ENCODE measurements at places on chromosomes 5 and 9.

DNA sequence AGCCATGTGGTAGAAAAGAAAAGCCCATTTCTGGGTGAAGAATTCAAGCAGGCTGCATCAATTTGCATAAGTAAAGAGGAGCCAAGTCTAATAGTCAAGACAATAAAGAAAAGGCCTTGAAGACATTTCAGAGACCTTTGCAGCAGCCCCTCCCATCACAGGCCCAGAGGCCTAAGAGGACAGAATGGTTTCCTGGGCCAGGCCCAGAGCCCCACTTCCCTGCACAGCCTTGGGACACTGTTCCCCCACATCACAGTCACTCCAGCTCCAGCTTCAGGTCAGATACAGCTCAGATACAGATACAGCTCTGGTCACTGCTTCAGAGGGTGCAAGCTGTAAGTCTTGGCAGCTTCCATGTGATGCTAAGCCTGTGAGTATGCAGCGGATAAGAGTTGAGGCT, 29.1 kb downstream of the PLGRKT start:
- no peak for DNase-seq

DNA sequence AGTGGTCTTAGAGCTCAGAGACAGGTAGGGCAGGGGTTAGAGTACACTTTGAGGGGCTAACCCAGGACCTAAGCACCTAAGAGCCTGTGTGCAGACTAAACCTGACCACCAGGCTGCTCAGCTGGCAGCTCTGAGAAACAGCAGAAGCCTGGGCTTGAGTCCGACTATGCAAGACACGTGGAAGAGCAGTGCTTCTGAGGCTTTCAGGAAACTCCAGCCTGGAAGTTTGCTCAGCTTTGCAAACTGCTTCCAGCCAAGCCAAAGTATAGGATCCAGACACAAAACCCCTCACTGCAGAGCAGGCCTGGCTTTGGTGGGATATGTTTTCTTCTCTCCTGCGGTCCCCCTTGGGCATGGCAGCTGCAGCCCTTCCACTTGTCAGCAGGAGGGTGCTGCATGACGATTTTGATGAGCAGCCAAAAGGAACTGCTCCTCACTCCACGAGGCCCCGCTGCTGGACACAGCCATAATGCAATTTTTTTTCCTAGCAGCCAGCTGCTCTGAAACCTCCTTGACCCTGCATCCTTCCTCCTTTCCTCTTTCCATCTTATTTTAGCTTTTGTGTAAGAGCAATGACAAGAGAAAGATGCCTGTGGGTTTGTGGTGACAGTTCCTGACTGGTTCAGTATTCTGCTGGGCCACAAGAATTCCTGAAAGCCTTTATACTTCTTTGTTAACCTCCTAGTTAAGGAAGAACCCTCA, 123.1 kb downstream of the LIFR start:
- peak; percentile 5 for DNase-seq

DNA sequence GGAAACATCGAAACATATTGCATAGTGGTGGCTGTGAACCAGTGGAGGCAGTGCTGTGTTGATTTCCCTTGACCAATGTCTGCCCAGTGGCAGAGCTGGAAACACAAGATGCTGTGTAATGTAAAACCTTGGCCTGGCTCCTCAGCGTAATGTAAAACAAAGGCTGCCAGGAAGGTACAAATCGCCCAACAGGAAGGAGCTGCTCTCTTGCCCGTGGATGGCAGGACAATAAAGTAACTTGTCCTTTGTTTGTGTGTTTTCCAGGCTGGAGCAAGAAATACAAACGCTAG, 143.4 kb downstream of the PALM2AKAP2 start:
- no peak for DNase-seq

- DNase-seq: no peak
Observed at GRCh38 chr5:120382833-120383232, 81.3 kb upstream of the PRR16 start.

DNA sequence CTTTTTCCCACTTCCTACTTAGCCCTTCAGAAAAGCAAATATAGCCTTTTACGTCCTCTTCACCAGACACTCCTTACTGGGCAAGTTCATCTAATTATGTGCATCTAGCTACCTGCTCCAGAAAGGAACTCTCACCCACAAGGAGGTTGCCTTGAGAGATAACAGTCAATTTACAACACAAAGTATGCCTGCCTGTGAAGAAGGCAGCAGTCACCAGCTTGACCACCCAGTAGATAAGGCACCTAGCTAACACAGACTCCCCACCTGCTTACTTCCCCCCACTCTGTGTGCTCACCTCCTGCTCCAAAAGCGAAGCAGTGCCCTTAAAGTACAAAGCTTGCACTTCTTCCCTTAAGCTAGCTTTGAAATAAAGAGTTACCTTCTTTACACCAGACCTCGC, 111.7 kb upstream of the MRPS30 start:
- no peak for DNase-seq

DNA sequence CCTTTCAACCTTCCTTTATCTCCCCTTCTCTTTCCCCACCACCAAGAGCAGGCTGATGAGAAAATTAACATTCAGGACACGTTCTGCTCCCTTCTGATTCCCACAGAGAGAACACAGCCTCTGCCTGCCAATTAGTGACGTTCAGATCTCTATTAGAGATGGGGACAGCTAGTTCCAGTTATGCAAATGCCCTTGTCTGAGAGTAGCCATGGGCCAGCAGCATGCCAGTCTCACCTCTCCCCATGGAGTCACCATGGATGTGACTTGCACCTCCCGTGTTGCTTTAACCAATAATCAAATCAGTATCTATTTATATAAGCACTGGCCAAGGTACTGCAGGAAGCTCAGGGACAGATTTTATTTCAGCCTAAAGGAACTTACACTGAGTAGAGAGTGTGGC, 61.3 kb downstream of the KCNIP1 start:
- no peak for DNase-seq

GRCh38 chr5:776862-777711, 7.4 kb downstream of the ZDHHC11B start:
- no peak for DNase-seq

DNA sequence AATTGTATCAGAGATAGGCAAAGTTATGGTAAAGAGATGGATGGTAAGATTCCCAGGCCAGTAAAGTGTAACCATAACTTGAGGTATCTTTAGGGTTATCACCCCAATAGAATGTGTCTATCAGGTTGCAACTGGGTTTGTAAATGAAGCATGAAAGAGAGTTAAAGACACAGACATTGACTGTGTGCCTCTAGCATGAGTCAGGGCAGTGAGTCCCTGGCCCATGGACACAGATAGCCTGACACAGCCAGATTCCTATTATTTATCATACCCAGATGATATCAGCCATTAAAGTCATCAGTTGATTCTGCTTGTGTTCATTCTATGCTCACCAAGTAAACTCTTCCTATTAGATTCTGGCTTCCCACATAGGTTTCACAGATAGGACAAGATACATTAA, 33.5 kb upstream of the SNAPC3 start:
- DNase-seq: no peak

DNA sequence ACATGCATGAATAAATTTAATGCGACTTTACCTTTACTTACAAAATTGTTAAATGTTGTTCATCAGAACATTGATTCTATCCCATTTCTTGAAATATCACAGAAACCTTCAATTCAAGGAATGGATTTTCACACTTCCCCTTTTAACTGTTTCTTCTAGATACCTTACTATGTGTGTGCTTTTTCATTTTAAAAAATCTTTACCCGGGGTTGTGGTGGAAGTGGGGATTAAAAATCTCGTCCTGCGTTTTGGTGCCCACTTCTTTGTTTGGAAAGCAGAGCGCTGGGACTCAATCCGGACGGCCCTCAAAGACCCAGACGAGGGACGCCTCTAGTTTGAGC, 5.8 kb upstream of the MEF2C start:
- no peak for DNase-seq

DNA sequence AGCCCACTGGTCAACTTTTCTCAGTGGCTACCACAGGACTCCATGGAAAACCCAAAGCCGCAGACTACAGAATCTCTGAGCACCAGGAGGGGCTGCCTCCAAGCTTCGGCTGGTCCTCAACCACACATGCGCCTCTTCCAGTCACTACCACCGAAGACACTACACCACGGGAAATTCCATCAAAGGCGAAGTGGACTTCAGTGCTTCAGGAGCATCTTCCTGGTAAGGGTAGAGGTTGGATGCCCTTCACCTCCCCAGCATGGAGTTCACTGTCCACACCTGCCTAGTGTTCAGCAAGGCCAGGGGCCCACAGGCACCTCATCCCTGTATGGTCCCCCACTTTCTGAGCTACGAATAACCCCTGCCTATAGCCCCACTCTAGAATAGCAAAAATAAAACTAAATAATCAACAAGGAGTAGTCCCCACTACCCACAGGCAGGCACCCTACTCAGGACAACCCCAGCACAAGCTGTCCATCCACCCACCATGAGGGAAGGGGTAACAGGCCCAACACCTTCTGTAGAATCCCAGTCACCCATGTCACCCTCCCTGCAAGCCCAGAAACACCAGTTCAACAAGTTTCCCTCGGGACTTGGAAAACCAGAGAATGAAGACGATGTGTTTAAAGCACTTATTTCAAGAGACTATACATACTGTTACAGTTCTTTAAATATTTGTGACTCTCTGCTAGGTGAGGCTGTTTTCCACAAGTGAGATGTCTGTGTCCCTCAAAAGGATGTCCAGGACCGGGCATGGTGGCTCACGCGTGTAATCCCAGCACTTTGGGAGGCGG, 2.6 kb downstream of the VDAC1 start:
- no peak for DNase-seq

DNA sequence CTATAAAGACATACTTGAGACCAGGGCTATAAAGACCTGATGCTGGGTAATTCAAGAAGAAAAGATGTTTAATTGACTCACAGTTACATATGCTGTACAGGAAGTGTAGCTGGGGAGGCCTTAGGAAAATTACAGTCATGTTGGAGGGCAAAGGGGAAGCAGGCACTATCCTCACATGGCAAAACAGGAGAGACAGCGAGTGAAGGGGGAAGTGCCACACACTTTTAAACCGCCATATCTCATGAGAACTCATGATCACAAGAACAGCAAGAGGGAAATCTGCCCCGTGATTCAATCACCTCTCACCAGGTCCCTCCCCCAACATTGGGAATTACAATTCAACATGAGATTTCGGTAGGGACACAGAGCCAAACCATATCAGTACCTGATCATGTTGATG, 89.9 kb upstream of the ADAMTSL1 start:
- DNase-seq: no peak

DNA sequence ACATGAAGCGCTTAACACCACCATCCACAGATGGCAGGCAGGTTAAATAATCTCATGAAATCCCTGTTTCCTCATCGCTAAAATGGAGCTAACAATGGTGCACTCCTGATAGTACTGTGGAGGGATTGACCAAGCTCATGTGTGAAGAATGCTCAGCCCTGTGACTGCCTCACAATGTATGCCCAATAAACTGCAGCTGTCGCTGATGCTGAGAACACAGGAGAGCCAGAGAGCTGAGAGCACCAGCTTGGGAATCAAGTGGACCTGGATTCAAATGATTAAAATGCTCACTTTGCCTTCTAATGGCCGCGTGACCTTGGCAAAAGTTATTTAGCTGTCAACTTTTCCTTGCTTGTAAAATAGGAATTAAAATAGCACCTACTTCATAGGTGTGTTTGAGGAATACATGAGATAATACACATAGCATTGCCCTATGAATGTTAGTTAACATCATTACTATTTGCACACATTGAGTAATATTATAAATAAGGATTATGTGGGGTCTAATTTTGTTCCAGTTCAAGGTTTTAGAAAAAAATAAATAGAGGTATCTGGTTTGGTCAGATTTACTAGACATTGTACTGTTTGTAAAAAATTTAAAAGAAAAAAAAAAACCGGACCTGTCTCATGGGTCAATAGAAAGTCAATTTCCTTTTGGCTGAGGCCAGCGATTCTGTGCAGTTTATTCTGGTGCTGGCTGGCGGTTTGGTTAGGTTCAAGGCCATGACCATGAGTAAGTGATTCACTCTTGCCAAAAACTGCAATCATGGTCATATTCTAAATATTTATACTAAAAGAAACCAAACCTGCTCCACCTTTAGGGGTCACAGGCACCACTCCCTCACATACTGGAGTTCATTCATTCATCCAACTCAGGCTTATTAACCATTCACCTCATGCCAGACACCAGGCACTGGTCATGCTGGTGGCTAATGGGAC, 101.3 kb downstream of the SH3TC2 start:
- DNase-seq: no peak

- no peak for DNase-seq
Observed at GRCh38 chr5:148778882-148779281, 47.5 kb upstream of the ADRB2 start.

DNA sequence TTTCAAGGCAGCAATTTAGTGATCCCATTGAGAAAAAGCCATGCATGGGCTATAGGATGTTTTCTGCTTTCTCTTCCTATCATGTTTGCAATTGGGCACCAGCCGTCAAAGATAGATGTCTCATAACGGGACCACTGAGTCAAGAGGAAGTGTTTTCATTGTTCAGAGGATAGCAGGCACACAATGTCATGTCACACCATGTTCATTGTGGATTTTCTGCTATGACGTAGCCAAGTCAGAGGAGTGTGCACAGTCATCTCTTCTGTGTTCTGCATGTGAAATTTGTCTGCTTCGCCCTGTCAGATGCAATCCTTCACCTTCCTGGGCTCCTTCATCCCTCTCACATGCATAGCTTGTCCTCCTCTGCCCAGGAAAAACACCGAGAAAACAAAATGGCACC, 106.0 kb downstream of the CD180 start:
- no peak for DNase-seq

DNA sequence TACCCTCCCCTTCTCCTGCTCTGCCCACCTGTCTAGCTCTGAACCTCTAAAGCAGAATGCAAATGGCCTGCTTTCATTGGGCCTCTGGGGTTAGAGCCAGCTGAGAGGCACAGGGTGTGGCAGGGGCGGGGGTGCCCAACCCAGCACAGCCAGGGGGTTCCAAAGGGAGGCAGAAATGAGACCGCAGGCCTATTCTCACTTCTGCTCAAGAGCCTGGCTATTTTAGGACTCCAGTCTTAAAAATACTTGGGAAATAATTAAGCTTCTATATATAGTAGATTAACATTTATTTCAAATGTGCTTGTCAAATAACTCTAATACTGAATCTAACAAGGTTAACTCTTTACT, 5.7 kb downstream of the QSOX2 start:
- DNase-seq: no peak

GRCh38 chr5:68070591-68071281, 144.8 kb upstream of the PIK3R1 start:
- no peak for DNase-seq

DNA sequence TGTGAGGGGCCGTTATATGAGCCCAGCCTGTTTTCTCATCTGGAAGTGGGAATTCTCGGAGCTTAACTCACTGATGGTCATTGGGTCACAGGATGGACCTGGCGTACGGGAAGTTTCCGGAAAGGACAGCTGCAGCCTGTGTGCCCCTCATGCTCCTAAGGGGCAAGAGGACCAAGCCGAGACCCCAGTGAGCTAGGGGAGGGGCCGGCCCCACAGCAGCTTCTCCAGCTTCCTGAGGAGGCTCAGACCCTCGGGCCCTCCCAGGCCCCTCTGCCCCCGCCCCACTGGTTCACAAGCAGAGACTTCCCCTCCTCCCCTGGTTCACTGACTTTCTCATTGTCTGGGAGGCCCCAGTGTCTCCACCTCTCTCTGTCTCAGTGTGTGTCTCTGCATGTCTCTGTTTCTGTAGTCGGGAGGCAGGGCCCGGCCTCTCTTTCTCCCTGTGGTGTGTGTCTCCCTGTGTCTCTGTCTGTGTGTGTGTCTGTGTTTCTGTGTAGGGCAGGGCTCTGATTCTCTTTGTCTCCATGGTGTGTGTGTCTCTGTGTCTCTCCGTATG, 32.3 kb upstream of the FIBCD1 start:
- DNase-seq: no peak

- no peak for DNase-seq
Observed at GRCh38 chr9:18077941-18078678, 395.8 kb upstream of the ADAMTSL1 start.

GRCh38 chr5:121533814-121534213, 317.9 kb upstream of the FTMT start:
- no peak for DNase-seq

All from amniotic stem cell (primary cell).